ENCODE measurements at places on chromosomes 1 and 21.

DNA sequence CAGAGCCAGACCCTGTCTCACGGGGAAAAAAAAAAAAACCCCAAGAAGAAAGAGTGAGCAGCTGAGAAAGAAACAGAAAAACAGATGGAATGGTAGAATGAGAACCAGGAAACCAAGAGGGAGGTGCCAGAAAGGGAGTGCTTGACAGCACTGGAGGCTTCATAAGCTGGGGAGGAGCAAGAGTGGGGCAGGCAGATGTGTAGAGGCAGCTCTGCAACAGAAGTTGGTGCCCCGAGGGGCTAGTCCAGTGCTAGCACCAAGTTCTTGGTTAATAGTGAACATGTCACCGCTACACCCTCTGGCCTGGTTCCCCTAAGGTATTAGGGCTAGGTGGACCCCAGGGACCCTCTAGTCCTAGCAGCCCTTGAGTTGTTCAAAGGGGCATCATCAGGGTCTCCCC lies 98.0 kb downstream of the TGFBR3 start:
- no peak for DNase-seq

- DNase-seq = no peak
These were observed 8.1 kb upstream of the TNFRSF4 start for GRCh38 chr1:1221887-1222574.

- DNase-seq = no peak
These were observed 34.1 kb downstream of the ARHGEF10L start for GRCh38 chr1:17573518-17574041.

- DNase-seq = no peak
These were observed 96.8 kb downstream of the INTS7 start for GRCh38 chr1:211938561-211938997.

DNA sequence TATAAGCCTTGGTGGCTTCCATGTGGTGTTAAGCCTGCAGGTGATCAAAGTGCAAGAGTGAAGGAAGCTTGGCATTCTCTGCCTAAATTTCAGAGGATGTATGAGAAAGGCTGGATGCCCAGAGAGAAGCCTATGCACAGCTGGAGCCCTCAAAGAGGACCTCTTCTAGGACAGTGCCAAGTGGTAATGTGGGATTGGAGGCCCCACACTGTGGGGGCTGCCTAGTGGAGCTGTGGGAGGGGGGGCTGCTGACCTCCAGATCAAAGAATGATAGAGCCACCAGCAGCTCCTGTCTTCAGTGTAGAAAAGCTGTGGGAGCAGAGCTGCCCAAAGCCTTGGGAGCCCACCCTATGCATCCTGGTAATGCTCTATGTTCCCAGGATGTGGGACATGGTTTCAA lies 1512.7 kb upstream of the TPTE start:
- no peak for DNase-seq

Data from stimulated activated CD4-positive, alpha-beta T cell treated with anti-CD3 and anti-CD28 coated beads, TNF-alpha, amount 100 ng/mL, for 24 hours (primary cell).